HCT116 (cell line): ENCODE measurements at places on chromosomes 16 and 17.

DNA sequence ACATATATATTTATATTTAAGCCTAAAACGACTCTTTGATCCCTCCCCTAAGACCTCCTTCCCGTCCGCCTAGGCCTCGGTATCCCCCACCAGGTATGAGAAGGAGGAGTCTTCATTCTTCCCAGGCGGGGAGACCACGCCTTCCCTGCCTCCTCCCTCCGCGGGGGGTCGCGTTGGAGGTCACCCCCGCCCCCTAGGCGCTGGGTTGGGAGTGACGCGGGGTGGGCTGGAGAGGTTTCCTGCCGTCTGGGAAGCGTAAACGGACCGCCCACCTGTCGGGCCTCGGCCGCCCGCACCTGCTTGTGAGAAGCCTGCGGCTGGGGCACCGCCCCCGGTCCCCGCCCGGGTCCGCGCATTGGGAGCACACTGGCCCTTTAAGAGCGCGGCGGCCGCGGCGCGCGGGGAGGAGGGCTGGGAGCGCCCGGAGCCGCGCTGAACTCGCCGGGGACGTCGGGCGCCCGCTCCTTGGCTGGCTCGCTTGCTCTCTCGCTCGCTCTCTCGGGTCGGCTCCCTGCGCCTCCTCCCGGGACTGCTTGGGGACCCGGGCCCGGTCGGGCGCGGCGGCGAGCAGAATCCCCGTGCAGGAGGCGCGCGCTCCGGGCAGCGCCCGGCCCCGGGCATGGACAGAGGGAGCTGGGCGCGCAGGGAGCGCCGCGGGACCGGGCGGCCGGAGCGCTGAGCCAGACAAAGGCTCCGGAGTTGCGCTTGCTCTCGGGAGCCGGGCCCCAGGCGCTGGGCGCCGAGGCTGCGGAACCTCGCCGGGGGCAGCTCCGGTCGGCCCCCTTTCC is at the start of gene MMP15:
Gene MMP15, plus strand, starts transcription at position 404 of the 788 bp plus-strand sequence. CDS start 597 bp downstream, outside the sequence.
- peak within 1 kb of the TSS; percentile 93 for H3K27ac ChIP-seq
- H3K27me3 ChIP-seq = no peaks in the 10 kb centered on the region
- H3K4me3 ChIP-seq = peak within 1 kb of the TSS; percentile 78
- no peaks in the 10 kb centered on the region for H3K36me3 ChIP-seq

DNA sequence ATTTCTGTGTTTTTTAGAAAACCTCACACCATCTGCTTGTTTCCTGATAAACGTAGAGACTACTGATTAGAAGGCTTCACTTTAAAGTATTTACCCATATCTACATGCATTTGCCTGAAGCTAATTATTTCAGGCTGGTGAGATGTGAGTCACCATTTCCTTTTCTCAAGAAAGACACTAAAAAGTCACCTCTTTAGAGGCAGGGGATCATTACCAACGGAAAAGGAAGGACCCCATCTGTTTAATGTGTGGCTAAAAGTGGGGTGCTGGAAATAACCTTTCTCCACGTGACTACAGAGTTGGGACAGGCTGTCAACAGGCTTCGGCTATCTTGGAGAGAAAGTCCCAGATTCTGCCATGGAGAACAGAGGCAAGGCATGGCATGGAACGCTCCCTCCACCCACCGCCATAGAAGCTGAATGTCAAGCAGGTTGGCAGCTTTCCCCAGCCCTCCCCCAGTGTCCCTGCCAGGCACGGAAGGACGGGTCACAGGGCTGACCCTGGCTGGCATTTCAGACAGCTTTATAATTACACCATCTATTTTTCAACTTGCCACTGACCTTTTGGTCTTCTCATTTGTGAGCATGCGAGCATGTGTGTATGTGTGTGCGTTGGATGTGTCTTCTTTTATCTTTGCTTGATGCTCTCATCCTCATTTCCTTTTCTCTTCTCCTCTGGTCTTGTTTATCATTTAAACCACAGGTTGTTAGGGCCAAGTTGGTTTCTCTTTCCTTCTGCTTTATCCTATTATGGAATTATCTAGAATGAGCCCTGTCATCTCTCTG is 157.0 kb downstream of the CPPED1 start:
- DNase-seq = no peak
- no peak overlapping the region for H3K4me3 ChIP-seq
- H3K36me3 ChIP-seq = no peaks in the 10 kb centered on the region
- no peak overlapping the region for H3K27ac ChIP-seq

GRCh38 chr17:58911741-58912343 is 156.2 kb downstream of the PPM1E start:
- no peaks in the 10 kb centered on the region for H3K27me3 ChIP-seq
- no peaks in the 10 kb centered on the region for H3K36me3 ChIP-seq
- no peaks in the 10 kb centered on the region for H3K4me1 ChIP-seq
- no peak overlapping the region for H3K4me3 ChIP-seq
- H3K27ac ChIP-seq = no peak overlapping the region

DNA sequence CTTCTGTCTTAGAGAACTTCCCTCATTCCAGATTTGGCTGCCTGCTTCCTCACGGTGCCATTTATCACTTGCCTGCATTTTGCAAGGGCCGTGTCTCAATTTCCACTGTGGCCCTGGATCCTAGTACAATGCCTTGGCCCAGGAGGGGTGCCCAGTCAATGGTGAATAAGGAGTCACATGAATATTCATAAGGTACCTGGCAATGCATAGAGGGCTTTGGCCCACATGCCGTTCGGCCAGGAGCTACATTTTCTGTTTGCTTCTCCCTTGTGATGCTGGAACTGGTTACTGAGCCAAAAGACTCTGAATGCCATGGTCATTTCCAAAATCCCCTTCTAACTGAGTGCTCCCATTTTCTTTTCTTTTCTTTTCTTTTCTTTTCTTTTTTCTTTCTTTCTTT is 4.8 kb upstream of the PIRT start:
- no peak for DNase-seq
- no peaks in the 10 kb centered on the region for H3K27me3 ChIP-seq
- no peak overlapping the region for H3K4me3 ChIP-seq
- H3K36me3 ChIP-seq = no peaks in the 10 kb centered on the region
- H3K4me1 ChIP-seq = peaks cover 4% of the 10 kb centered on the region; the same call in 1 of the 2 replicates

GRCh38 chr17:8444494-8444893 is 8.8 kb downstream of the NDEL1 start:
- no peak overlapping the region for H3K4me3 ChIP-seq
- H3K27me3 ChIP-seq = no peaks in the 10 kb centered on the region
- H3K27ac ChIP-seq = no peak overlapping the region
- DNase-seq = no peak
- no peaks in the 10 kb centered on the region for H3K4me1 ChIP-seq

DNA sequence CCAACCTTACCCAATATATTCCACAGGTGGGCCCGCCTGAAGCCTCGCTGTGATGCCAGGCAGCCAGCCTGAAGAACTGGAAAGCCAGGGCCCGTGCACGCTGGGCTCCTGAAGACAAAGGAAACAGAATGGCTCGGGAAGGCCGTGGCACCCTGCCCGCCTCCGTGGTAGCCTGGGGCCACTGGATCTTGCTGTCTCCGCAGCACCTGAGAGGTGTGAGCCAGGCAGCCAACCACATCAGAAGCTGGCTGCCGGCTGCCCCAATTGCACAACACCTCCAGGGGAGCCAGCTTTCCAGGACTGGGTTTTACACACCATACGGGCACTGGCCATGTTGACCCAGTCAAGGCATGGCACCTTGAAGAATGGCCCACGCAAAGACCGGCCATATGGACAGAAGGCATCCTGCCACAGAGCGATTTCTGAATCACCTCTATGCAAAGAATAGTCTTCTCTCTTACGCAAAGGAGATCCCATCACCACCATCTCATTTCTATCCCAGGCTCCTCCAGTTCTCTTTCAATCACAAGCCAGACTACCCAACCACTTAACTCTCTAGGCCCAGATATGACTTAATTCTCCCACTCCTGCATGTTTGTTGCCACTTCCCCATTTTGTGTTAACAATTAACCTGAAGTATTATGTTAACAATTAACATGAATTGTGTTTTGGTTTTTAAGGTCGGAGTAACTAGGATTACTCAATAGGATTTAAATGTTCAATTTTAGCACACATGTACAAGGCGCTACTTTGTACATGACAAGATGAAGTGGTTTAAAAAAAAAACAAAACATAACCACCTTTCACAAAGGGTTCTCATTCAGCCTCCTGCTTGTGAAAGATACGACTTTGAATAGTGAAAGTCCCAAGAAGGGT is 32.1 kb downstream of the ZFHX3 start:
- DNase-seq = peak; percentile 66
- no peaks in the 10 kb centered on the region for H3K27me3 ChIP-seq
- peaks cover 65% of the 10 kb centered on the region for H3K4me1 ChIP-seq
- no peak overlapping the region for H3K4me3 ChIP-seq

DNA sequence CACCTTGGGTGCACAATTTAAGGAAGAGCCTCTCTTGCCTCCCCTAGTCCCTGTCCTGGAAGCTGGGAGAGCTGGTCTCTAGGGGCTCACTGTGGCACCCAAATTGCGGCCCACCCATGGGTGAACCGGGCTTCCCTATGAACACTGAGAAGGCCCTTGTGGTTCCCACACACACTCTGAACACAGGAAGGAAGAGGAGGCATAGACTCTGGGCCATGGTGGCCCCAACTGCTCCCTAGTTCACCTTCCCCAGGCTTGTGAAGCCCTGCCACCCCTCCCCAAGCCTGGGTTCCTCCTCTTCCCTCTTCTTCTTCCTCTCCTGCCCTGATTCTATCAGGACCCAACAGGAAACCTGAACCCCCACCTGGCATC is 10.5 kb downstream of the SREBF1 start:
- no peaks in the 10 kb centered on the region for H3K27me3 ChIP-seq
- H3K36me3 ChIP-seq = peaks cover 3% of the 10 kb centered on the region; the same call in 1 of the 2 replicates
- H3K4me1 ChIP-seq = peaks cover 95% of the 10 kb centered on the region
- H3K27ac ChIP-seq = peak overlapping the region; percentile 98

DNA sequence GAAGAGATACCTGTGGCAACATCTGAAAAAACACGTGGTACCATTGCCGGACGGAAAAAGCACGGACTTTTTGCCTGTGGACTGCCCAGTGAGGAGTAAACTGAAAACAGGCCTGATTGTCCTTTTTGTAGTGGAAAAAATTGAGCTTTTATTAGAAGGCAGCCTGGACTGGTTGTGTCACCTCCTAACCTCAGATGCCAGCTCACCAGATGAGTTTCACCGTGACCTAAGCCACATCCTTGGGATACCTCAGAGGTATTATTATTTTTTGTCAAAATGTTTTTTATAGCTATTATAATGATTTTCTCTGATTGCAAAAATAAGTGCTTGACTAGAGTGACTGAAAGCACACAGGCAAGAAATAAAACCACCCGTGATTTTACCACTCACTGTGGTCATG is 34.9 kb downstream of the RNF213 start:
- no peak for DNase-seq
- H3K4me1 ChIP-seq = no peaks in the 10 kb centered on the region
- peaks cover 21% of the 10 kb centered on the region; the same call in 1 of the 2 replicates for H3K36me3 ChIP-seq
- no peaks in the 10 kb centered on the region for H3K27me3 ChIP-seq
- no peak overlapping the region for H3K27ac ChIP-seq
- H3K4me3 ChIP-seq = no peak overlapping the region

DNA sequence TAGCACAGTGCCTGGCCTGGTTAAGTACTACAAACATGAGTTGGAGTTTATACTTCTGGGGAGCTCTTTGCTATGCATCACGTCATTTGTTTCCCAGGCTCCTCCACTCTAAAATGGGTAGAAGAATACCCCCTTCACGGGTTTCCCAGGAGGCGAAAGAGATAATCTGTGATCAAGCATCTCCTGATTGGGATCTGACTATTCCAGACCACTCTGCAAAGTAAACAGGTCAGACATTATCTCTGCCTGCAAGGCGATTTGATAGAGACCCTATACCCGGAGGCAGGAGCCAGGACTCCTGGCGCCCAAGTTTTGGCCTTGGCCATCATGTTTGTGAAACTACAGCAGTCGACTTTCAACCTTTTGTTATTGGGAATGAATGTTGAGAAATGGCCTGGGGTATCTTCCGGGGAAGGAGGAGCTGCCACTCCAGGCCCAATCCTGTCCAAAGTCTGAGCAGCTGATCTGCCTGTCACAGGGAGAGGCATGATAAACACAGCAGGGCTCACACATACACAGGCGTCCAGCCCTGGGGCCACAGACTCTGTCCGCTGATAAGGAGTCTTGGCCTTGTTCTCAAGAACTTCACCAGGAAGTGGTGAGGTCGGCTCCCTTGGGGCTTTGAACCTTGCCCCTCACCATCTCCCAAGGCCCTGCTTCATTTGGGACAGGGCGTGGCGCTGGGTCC is 199.9 kb downstream of the MAF start:
- H3K36me3 ChIP-seq = no peaks in the 10 kb centered on the region
- H3K4me1 ChIP-seq = no peaks in the 10 kb centered on the region
- H3K27me3 ChIP-seq = no peaks in the 10 kb centered on the region
- no peak for DNase-seq

DNA sequence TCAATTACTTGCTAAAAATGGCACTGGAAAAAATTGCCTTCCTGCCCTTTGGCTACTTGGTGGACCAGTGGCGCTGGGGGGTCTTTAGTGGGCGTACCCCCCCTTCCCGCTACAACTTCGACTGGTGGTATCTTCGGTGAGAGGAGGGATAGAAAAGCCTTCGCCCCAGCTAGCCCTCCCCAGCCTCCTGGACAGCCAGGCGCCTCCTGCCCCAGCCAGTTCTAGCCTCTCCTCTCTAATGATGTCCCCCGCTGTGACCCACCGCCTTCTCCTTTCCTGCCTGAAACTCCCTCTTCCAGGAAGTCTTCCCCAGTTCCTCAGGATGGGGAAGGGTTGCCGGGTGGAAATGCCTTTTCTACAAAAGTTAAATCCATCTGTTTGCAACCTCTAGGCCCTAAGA is 6.2 kb downstream of the ACE start:
- no peak overlapping the region for H3K27ac ChIP-seq
- no peak for DNase-seq
- no peaks in the 10 kb centered on the region for H3K36me3 ChIP-seq
- peaks cover 7% of the 10 kb centered on the region for H3K4me1 ChIP-seq
- H3K27me3 ChIP-seq = no peaks in the 10 kb centered on the region

DNA sequence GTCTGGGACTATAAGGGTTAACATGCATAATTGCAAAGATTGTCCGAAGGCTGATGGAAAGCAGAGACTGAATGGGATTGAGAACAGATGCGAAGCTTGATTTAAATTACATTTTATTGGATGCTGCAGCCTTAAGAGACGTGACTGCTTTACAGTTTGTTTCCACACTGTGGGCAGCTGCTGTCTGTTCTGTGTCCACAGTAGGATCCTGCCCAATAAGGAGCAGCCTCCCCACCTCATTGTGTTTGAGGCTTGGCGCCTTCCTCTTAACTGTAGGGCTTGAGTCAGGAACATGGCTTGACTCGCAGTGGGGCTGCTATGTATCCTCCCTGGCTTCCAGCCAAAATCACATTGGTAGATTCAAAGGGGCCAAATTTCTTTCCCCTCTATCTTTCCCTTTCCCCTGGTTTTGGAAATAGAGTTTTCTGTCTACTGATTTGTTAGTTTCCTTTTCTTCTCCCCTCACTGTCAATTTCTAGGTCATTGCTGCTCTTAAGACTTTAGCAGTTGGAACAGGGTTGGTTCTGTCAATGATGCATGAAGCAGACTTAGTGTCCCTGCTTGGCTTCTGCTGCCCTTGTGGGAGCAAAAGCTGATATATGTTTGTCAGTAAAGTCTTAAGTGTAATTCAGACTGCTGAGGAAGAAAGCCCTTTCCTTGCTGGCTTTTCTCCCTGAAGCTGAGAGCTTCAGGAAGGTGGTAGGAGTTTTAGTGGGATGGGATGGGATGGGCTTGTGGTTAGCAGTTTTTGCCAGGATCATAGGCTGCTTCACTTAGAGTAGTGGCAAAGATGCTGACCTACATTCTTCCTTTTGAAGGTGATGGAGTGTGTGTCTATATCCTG is 5.0 kb upstream of the RARA start:
- H3K4me1 ChIP-seq = peaks cover 29% of the 10 kb centered on the region; the same call in 1 of the 2 replicates
- H3K27ac ChIP-seq = no peak overlapping the region
- no peaks in the 10 kb centered on the region for H3K27me3 ChIP-seq
- peaks cover 47% of the 10 kb centered on the region for H3K36me3 ChIP-seq
- DNase-seq = no peak
